Upper lobe of left lung (tissue), 6 donors: ENCODE measurements at places on chromosomes 6 and 20. TPM values are rescaled to one million over a fixed set of nuclear protein-coding genes. Genes with fewer than 3 reads are reported as not detected.

DNA sequence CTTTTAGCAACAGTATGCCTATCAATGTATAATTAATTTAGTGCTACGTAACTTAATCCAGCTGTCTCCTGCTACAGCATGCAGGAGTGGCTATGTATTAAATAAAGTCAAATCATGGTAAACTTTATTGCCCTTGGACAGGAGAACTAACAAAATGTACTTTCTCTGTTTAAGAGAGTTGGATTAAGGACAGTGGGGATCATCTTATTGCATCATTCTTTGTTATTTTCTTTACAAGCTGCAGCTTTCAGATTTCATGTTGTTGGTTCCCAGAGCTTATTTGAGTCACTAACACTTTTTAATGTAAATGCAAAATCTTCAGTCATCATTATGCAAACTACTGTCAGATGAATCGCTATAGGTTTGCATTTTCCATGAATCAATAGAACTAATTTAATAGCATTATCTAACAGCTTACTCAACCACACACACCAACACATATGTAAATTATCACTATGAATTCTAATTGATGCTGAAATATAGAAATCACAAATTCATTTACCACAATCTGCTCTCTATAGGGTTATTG is 424.7 kb downstream of the MMUT start:
- no peak for DNase-seq

POPDC3 gene
- 0.34 TPM for total RNA-seq

DNA sequence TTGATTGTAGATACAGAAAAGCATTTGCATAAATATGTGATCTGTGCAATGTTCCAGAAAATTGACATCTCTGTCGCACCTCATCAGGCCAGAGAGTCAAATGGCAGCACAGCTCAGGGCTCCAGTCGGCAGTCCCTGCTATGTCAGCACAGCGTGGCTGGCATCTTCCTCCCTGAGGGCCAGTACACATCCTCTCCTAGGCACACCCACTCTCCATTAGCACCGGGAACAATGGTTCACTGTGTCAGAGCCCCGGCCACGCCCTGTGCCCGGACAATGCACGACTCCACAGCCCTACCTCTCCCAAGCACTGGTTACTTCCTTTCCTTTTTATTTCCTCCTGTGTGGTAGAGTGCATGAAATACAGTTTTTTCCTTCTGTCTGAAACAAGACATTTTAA is 114.9 kb downstream of the FOXC1 start:
- DNase-seq = peak; percentile 72

LTA gene
- not detected for total RNA-seq

PI3 gene
- total RNA-seq = not detected

GRCh38 chr6:15524861-15525401 is 137.9 kb downstream of the DTNBP1 start:
- DNase-seq = no peak

DNA sequence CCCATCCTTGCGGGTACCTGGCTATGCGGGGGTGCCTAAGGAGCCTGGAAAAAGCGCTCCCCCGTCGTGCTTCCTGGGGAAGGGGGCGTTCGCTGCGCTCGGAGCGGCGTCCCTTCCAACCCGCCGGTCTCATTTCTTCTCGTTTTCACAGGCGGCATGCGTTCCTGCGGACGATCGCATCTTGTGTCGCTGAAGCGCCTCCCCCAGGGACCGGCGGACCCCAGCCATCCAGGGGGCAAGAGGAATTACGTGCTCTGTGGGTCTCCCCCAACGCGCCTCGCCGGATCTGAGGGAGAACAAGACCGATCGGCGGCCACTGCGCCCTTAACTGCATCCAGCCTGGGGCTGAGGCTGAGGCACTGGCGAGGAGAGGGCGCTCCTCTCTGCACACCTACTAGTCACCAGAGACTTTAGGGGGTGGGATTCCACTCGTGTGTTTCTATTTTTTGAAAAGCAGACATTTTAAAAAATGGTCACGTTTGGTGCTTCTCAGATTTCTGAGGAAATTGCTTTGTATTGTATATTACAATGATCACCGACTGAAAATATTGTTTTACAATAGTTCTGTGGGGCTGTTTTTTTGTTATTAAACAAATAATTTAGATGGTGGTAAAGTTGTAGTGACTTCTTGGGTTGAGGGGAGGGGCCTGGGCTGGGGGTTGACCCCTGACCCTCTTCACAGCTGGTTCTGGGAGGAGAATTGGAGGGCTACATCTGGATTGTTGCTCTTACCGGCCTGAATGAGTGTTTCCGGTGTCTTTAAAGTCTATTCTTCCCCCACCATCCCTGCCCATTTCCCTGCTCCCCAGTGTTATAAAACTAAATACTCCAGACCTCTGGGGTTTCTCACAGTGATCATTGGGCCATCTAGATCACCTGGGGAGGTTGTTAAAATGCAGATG is 1.1 kb downstream of the ID1 start:
- peak; percentile 31 for DNase-seq

CCNC gene
- total RNA-seq = 33.5 TPM

GRCh38 chr6:40044196-40044595 is 109.9 kb upstream of the MOCS1 start:
- no peak for DNase-seq

GRCh38 chr6:43809417-43810305 is 39.6 kb downstream of the VEGFA start:
- DNase-seq = peak; percentile 56

GRCh38 chr6:148566664-148567350 is 180.0 kb upstream of the UST start:
- DNase-seq = no peak

- DNase-seq = no peak
Observed at GRCh38 chr6:70673601-70674000, 5.9 kb downstream of the SMAP1 start.

BCL2L1 gene
- 162 TPM for total RNA-seq

- DNase-seq = no peak
Observed at GRCh38 chr6:89793586-89793985, 26.0 kb downstream of the MDN1 start.

DNA sequence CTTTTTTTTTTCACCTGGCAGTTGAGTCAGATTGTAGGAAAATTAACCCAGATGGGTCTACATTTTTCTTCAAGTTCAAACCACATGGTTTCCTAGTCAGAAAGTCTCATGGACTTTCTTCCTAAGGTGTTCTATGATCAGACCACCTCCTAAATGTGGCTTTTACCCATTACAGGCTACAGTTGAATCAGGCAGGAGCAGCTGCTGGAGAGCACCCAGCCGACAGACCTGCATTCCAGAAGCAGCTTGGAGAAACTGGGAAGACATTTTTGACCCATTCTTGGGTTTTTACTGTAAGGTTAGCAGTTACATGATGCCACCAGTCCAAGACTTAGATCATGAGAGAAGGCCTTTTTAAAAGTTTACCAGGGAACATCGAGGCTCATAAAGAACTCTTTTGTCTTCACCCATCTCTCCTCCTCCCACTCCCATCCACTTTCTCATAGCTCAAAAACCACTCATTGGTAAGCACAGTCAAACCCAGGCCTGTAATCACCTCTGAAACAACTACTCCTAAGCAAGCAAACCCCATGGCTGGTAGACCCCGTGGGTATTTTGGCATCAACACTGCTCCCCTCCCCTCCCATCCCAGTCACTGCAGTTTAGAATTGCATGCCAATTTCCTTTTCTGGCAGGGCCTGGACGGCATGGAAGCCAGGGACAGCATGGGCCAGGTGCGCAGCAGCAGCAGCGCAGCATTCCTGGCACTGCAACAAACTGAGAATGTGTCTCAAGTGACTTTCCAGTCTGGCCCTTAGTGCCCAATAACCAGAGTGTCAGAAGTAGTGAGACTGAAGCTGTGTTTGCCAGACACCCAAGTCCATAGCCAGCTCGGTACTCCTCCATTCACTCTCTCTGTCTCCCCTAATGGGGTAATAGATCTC is 113.7 kb downstream of the CLIC5 start:
- DNase-seq = no peak

ECT2L gene
- 1.5 TPM for total RNA-seq

DNA sequence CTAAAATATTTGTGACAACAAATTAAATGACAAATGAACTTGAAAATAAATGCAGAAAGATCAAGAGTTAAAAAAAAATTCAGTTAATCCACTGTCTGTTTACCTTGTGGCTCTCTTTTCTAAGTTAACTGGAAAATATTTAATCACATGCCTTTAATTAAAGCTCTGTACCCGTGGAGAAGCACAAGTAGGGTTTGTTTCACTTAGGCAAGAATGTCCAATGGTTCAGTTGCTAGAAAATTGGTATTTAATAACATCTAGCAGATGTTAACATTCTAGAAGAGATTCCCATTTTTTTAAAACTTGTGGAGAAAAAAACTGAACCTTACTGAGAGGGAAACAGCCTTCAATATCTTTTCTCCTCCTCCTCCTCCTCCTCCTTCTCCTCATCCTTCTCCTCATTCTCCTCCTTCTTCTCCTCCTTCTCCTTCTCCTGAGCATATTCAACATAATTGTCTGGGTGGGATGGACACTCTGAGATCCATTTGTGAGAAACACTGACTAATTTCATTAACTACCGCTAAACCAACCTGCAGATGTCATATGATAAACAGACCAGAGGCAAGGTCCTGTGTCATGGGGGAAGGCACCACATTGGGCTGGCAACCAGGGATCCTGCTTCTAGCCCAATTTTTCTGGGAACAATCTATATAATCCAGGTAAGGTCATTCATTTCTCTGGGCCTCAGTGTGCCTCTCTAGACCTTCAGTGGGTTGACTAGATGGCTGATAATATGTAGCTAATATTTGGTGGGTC is 44.1 kb upstream of the AKIRIN2 start:
- DNase-seq = no peak

GRCh38 chr6:73695619-73696421 is at the start of gene CD109:
Gene CD109, plus strand, starts transcription at chr6:73696203. Its CDS starts 13 bp downstream, at chr6:73696216.
- DNase-seq = peak; percentile 44

ZNF337 gene
- 23.0 TPM for total RNA-seq

DNA sequence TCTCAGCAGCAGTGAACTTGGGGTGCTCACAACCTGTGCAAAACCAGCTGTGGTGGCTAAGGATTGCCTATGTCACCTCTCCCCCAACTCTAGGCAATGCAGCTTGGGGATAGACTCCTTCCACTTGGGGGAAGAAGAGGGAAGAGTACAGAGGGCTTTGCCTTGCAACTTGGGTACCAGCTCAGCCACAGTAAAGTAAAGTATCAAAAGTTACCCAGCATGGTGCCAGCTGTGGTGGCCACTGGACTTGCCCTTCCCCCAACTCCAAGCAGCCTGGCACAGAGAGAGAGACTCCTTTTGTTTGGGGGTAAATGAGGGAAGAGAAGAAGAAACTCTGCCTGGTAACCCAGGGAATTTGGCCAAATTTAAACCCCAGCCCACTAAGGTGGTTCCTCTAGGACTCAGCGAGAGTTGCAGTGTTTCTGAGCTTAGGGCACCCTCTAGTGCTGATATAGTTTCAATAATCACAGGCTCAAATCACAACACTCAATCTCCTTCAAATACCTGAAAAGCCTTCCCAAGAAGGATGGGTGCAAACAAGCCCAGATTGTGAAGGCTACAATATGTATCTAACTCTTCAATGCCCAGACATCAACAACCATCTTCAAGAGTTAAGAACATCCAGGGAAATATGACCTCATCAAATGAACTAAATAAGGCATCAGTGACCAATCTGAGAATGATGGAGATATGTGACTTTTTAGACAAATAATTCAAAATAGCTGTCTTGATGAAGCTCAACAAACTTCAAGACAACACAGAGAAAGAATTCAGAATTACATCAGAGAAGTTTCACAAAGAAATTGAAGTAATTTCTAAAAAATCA is 7.6 kb upstream of the DEFB129 start:
- no peak for DNase-seq

GRCh38 chr6:72820906-72821305 is 199.0 kb downstream of the KCNQ5 start:
- DNase-seq = no peak

GRCh38 chr6:144647406-144647964 is 362.4 kb downstream of the UTRN start:
- DNase-seq = no peak

- no peak for DNase-seq
Observed at GRCh38 chr6:27874016-27874415, 38.2 kb downstream of the OR2B2 start.

MCHR2 gene
- not detected for total RNA-seq

- DNase-seq = no peak
Observed at GRCh38 chr6:110944681-110945151, 13.8 kb upstream of the GTF3C6 start.

UBD gene
- 2.4 TPM for total RNA-seq

PTCRA gene
- total RNA-seq = 8.5 TPM

- DNase-seq = no peak
Observed at GRCh38 chr20:34333786-34334185, 29.3 kb upstream of the ITCH start.

CFB gene
- 86.1 TPM for total RNA-seq
